ENCODE measurements at places on chromosomes 12 and 14.
A peak's percentile ranks its signal among the peaks of the same experiment; 100 is the strongest.

DNA sequence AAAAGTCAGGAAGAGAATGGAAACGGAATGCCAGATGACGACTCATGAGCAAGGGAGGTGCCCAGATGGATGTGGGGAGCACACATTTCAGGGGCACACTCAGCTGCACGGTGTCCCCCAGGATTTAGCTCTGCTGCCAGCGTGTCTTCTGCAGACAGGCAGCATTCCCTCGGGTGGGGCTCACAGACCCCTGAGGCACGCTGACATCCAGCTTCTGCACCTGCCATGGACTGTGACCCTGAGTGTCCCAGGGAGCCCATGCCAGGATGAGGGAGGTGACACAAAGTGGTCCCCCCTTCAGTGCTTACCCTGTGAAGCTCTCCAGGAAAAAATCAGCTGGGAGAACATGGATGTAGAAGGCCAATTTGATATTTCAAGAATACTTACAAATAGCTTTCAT is 84.2 kb downstream of the PIWIL1 start:
- DNase-seq, result no peak

DNA sequence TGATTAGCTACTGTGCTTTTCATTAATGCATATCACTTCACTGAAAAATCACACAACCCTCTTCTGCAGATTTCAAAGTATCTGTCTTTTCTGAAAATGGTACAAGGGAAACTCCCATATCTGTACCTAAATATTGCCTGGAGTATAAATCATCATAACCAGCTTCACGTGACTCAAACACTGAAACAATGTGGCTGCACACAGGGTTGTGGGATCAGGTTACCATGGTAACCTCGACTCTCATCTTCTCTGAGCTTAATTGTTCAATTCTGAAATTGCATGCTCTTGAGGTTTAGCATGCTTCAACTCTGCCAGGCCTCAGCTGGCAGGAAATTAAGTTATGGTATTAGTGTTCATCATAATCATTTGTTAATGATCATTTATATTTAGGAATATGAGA is 77.5 kb upstream of the CPSF6 start:
- DNase-seq, result peak; percentile 31

DNA sequence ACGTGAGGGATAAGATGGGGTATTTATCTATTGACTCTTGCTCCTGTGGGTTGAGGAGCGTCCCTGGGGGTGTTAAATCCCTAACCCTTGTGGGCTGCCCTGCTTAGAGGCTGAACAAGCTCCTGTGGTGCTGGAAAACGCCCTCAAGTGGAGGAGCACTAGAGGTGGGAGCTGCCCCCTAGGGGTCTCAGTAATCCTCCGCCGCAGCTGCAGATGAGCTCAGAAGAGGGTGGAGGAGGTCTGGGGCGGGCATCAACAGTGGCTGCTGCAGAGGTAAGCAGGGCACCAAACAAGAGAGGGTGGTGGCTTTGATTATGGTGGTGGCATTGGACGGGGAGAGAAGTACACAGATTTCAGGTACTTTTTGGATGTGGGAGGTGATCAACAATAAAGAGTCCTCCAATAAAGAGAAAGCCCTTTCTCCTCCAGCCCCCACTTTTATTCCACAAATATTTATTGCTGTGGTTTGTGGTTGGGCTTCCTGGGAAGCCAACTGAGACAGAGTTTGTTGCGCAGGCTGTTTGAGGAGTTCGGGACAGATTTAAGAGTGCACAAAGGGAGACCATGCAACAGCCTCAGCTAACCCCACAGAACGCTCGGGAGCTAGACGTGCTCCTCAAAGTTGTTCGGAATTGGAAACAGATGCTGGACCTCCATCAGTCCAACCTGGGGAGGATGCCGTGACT is 179.9 kb downstream of the ADCK1 start:
- peak; percentile 10 for DNase-seq

DNA sequence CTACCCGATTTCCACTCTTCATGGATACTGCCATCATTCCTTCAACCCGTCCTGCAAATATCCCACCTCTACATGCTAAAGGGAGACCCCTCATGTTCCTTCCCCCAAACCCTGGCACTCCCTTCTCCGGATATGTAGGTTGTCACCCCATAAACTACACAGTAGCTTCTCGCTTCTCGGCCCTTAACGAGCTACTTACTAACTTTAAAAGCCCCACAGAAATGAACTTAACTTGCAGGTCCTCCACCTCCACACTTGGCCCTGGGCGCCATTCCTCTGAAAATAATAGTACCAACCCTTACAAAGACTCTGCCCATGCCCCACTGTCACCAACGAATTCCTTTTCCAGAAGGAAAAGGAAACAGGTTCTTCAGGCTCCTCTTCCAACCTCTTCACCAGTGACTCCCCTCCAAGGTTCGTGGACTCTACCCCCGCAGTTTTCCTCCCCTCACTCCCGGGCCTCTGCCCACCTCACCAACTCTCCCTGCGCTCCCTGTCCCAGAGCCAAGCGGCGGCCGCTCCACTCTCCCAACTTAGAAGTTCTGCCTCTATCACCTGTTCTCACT is 1.2 kb downstream of the SPPL3 start:
- no peak for DNase-seq

- no peak for DNase-seq
These were observed 79.1 kb downstream of the KCNK13 start for GRCh38 chr14:90140956-90141316.

DNA sequence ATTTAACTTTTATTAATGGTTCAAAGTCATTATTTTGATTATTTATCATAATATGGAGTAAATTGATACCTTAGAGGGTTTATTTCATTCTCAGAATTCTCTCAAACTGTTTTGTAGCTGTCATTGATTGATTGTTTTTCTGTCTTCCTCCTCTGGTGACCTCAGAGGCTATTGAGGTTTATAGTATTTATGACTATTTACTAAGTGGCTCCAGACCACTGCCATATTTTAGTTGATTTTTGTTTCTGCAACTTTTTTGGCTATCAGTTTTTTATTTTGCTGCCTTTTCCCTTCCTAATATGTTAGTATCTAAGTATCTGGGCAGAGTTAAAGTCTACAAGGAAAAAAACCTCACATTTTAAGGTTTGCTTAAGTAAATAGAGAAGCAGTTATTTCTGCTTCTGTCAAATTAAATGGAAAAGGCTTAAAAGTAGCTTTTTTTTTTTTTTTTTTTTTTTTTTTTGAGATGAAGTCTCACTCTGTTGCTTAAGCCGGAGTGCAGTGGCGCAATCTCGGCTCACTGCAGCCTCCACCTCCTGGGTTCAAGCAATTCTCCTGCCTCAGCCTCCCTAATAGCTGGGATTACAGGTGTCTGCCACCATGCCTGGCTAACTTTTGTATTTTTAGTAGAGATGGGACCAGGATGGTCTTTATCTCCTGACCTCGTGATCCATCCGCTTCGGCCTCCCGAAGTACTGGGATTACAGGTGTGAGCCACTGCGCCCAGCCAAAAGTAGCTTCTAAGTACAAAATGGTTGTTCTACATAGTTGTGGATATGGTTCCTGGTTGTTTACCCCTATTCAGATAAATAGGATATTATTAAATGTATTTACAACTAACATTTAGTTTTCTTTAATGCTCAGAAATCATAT is 8.2 kb downstream of the MDM2 start:
- no peak for DNase-seq

DNA sequence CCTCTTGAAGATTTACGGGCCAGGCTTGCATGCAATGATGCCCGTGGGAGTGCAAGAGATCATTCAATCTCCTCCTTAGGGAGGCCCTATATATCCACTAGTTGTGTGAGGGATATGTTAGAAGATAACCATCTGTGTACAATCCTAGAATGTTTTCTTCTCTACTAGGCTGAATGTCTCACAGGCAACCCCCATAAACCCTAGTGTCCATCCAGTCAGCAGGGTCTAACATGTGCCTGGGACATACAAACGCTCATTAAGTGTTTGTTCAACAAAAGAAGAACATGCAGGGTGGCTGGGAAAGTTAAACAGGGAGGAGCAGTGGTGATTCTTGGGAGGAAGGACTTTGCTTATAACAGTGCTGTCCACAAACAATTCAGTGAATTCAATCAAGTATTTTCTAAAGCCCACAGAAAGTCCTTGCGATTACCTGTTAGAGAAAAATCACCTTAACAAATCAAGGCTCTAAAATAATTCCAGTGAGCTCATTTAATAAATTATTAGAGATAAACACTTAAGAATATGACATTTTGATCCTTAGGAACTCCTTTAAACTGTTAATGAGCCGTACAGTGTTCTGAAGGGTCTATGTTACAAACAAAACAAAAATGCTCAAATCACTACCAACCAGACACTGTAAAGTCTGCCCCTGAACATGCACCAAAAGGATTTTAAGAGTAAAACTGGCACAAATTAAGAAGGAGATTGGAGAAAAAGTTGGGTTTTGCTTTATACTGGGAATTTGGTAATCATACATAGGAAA is 96.6 kb upstream of the FERMT2 start:
- no peak for DNase-seq

GRCh38 chr12:117502233-117502632 is 140.8 kb upstream of the NOS1 start:
- no peak for DNase-seq

- DNase-seq, result no peak
These were observed 14.1 kb downstream of the CMAS start for GRCh38 chr12:22059976-22060647.

All from NCI-H146 (cell line).